HS-5 (cell line): ENCODE measurements at places on chromosomes 6 and 20.

DNA sequence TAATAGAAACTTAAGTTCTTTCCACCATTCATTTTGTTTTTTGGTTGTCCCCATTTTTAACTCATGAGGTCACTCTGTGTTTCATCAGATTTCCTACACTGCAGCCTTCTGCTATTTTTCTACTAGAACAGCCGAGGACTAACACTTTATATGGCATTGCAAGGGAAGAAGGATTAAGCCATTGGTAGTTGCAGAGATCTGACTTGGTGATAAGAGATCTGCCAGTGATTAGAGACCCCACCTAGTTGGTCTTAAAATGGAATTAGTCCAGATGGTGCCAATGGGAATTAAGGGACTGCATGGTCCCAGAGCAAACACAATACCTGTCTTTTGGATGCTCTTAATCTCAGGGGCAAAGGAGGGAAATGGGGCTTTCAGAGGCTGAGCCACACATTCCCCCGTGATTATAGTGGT is 125.5 kb upstream of the TMEM170B start:
- DNase-seq = no peak

DNA sequence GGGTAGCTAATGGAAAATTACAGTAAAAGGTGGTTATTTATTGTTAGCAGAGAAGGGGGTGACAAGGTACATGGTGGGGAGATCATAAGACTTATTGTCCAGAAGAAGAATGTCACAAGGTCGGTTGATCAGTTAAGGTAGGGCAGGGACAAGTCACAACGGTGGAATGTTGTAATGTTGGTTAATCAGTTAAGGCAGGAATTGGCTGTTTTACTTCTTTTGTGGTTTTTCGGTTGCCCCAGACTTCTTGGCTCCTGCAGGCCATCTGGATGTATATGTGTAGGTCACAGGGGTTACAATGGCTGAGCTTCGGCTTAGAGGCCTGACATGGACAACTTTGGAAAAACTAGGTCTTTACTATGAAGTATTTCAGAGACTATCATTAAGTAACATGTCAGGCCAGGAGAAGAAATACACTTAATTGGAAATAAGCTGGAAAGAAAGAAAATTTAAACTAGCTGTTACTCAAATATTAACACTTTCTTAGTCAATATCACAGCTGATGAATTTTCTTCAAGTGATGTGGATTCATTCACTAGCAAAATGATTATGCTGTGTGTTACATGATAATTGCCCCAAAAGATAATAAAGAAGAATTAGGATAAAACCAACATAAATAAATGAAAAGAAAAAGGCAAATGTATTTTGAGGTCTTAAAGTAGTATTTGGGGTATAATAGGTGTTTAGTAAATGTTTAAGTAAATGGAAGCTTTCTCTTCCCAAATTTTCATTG is 4.4 kb downstream of the AIG1 start:
- no peak for DNase-seq

GRCh38 chr6:93624408-93624807 is 205.0 kb upstream of the EPHA7 start:
- no peak for DNase-seq

- DNase-seq = no peak
Observed at GRCh38 chr6:139485185-139485584, 110.7 kb upstream of the CITED2 start.

GRCh38 chr20:62629864-62630470 is 12.3 kb upstream of the SLCO4A1 start:
- DNase-seq = no peak

- no peak for DNase-seq
Observed at GRCh38 chr20:16445482-16445881, 127.8 kb downstream of the KIF16B start.

- no peak for DNase-seq
Observed at GRCh38 chr6:105835373-105835772, 250.8 kb upstream of the PRDM1 start.

- no peak for DNase-seq
Observed at GRCh38 chr6:44415873-44416502, 28.5 kb downstream of the CDC5L start.

DNA sequence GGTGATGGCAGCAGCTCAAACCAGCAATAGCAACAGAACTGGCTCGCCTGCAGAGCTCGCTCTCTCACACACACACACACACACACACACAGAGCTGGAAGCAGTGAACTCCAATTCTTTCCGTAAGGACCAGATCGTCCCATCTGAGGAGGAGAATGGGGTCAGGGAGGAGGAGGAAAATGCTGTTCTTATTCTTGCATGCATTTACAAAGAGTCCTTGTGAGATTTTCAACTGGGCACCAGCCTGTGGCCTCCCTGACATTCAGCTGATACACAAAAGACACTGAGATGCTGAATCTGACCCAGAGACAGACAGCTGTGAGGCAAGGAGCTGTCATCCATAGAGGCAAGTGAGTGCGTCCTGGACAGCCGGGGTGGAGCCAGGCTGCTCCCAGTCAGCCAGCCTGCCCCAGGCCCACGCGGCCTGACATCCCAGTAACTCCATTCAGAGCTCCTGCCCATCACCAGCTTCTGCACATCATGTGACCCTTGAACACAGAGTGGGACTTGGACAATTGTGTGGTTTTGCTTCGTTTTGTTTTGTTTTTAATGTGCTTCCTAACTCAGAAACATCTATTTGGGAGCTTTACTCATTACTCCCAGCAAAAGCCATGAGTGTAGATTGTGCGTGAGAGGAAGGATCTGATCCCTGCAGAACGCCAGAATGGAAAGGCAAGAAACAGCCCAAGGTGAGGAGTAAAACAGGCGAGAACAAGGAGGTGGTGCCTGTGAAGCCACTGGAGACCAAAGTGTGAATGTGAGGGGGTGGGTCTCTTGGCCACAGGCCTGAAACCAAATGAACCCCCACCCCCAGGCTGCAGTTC is 2.1 kb downstream of the SERPINB9 start:
- no peak for DNase-seq

GRCh38 chr6:33621711-33622388 is 728 bp downstream of the ITPR3 start:
- DNase-seq = no peak

DNA sequence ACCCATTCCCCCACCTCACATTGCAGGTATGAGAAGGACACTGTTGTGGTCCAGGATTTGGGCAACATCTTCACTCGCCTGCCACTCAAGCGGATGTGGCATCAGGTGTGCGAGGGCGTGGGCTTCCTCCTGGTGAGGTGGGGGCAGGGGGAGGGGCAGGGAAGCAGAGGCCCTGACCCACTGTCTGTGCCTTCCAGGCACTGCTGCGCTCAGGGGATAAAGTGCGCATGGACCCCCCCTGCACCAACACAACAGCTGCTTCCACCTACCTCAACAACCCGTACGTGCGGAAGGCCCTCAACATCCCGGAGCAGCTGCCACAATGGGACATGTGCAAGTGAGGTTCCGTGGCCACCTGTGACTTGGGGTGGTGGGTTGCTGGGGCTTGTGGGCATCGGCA is 3.7 kb downstream of the CTSA start:
- DNase-seq = no peak

DNA sequence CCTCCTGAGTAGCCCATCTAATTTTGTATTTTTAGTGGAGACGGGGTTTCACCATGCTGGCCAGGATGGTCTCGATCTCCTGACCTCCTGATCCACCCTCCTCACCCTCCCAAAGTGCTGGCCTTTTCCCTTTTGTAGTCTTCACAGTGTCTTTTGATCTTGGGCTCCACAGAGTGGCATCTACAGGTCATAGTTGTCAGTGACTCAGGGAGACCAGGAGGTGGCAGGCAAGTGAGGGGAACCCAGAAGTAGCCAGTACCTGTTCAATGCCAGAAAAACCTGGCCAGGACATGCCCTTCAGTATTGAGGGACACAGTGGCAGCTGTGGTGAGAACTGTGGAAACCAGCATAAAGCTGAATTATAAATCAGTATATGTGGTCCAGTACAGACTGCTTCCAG is 19.6 kb downstream of the RPP21 start:
- no peak for DNase-seq

- DNase-seq = no peak
Observed at GRCh38 chr6:84770521-84770920, 6.1 kb upstream of the TBX18 start.

- DNase-seq = no peak
Observed at GRCh38 chr6:147711476-147711875, 203.0 kb downstream of the SAMD5 start.

- DNase-seq = no peak
Observed at GRCh38 chr20:62979876-62980373, 26.8 kb downstream of the BHLHE23 start.

DNA sequence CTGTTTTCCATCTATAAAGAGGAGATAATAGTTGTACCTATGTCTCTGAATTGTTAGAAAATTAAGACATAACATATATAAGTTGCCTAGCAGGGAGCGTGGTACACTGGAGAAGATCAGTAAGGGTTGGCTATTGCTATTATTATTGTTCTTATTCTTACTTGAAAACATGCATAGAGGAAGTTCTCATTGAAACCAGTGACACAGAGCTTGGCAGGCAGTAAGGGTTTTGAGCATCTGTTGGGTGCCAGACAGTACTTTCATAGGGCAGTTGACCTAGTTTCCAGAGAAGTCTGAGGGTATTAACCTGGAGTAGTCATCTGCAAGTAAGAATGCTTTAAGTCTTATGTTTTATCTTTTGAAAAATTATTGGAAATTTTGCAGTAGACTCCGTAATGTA is 13.3 kb upstream of the SGK1 start:
- no peak for DNase-seq

DNA sequence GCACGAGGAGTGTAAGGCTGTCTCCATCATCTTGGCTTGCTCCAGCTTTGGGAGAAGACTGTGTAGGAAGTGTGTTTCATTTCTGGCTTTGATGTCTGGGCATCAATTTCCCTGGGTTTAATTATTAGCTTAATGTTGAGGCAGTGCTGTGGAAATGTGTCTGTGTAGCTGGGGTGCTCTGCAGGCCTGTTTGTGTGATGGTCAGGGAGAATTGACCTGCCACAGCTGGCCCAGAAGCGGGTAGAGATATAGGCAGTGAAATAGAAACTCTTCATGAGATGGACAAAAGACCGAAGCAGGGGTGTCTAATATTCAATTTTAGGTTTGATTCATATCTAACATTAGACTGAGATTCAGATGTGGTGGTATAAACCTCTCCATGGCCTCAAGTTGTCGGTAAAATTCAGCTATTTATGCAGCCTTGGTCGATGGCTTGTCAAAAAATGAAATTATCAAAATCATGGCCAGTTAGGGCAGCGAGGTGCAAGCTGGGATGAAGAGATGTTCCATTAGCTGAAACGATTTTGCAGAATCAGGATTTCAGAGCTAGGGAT is 95.3 kb upstream of the SNX9 start:
- DNase-seq = no peak

DNA sequence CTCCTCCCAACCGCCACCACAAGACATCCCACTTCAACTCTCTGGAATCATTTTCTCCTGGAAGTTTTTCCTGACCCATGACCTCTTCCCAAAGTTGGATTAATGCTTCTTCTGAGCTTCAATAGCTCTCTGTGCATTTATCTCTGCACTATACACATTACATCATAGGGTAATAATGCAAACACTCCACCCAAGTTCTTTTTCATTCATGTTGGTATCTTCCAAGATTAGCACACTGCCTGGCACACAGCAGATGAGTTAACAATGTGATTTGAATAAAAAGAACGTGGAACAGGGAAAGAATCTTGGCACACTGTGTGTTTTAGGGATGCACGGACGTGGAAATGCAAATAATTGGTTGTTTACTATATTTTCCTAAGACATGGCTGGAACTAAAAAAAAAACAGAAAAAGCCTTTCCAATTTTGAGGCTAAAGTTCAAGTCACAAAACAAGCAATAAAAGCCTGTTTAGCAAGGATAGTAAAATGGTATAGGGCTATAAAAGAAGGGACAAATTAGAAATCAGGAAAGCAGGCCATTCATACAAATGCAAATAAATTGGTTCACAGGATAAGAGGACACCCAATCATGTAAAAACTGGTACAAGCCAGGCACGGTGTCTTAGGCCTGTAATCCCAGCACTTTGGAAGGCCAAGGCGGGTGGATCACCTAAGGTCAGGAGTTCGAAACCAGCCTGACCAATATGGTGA is 1.6 kb upstream of the FAM135A start:
- DNase-seq = no peak

DNA sequence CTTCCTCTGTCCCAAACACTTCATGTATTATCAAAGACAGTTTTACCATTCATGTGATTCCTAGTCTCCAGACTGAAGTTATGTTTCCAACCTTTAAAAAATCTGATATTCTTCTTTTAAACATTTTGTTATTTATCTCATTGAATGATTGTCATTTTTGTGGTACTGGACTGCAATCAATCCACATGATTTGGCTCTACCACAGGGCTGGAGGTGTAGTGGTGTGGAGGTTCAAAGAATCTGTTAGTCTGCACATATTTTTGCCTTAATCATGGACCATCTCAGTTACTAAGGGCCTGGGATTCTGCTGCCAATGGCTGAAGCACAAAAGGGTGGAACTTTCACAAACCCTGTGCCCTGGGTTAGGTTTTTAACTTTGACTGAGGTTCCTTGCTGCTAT is 164.1 kb upstream of the JAG1 start:
- DNase-seq = no peak

DNA sequence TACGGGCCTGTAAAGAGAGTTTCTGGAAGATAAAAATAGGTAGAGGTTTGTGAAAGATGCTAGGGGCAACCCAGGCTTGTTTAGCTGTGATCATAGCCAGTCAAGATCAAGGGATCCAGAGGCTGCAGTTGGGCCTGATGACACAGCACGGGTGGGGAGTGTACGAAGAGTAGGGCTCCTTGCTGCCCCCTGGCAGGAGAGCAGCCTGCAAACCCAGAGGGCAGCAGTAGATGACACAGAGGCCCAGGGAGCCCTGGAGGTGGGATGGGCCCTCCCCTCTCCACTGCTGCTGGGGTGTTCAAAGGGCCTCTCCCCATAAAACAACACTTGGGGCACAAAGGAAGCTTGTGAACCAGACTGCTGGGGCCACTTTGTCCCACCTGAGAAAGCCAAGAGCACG is 47.2 kb downstream of the VEGFA start:
- DNase-seq = no peak

- no peak for DNase-seq
Observed at GRCh38 chr6:115067690-115068447, 725.0 kb upstream of the HS3ST5 start.

- peak; percentile 76 for DNase-seq
Observed at GRCh38 chr6:70312165-70312745, 9.4 kb upstream of the COL9A1 start.

DNA sequence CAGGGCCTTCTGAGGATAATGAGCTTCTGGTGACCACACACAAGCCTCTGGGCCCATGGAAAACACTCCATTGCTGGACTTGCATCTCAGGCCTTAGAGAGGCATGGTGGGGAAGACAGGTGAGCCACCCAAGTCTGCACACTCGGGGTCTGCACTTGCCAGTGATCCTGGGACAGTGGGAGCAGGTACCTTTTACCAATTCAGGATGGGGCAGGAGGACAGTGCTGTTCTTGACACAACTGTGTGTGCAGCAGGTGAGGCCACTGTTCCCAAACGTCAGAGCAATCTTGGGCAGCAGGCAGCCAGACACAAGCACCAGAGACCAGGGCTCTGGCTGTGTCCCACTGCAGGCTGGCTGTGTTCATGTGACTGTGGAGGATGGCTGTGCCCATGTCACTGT is 221.3 kb downstream of the ERMARD start:
- no peak for DNase-seq

GRCh38 chr6:113627480-113627879 is 229.7 kb upstream of the MARCKS start:
- no peak for DNase-seq
